ENCODE measurements at places on chromosomes 3 and 15. TPM values are rescaled to one million over a fixed set of nuclear protein-coding genes. Genes with fewer than 3 reads are reported as not detected.

AMT gene
- total RNA-seq = 11.0 TPM

DNAH12 gene
- 0.84 TPM for total RNA-seq

CHRM5 gene
- total RNA-seq = 8.5 TPM

SERPINI2 gene
- total RNA-seq = 7.7 TPM

KPNA1 gene
- 105 TPM for total RNA-seq

LRRC31 gene
- not detected for total RNA-seq

TPRG1 gene
- 3.2 TPM for total RNA-seq

MAP6D1 gene
- 51.5 TPM for total RNA-seq

All from dorsolateral prefrontal cortex (tissue), 122 donors.